Camera-type eye (tissue), 1 donor: ENCODE measurements at places on chromosomes 12 and 14. TPM values are rescaled to one million over a fixed set of nuclear protein-coding genes. Genes with fewer than 3 reads are reported as not detected.

The KRT76 gene
- not detected for total RNA-seq

The MGP gene
- 186 TPM for total RNA-seq

The FRMD6 gene
- 77.0 TPM for total RNA-seq

The LMNTD1 gene
- not detected for total RNA-seq
